ENCODE measurements at places on chromosomes 5 and 9.

- no peak for DNase-seq
These were observed 149.5 kb downstream of the C9orf50 start for GRCh38 chr9:129471201-129472019.

GRCh38 chr5:38923661-38924451, 78.0 kb downstream of the OSMR start:
- DNase-seq: no peak

GRCh38 chr5:50663636-50664035, 2.8 kb upstream of the PARP8 start:
- DNase-seq: no peak

DNA sequence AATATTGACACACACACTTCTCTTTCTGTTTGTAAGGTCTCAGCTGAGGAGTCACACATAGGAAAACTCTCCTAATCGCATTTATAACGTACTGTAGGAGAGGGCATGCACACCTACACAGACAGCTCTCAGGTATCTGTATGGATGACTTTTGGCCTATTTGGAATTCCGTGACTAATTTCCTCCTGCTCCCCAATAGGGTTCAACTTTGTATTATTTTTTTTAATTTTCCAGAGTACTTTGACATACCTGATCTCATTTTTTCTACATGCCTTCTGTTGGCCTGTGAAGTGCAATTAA, 195.9 kb downstream of the ARHGAP26 start:
- no peak for DNase-seq

DNA sequence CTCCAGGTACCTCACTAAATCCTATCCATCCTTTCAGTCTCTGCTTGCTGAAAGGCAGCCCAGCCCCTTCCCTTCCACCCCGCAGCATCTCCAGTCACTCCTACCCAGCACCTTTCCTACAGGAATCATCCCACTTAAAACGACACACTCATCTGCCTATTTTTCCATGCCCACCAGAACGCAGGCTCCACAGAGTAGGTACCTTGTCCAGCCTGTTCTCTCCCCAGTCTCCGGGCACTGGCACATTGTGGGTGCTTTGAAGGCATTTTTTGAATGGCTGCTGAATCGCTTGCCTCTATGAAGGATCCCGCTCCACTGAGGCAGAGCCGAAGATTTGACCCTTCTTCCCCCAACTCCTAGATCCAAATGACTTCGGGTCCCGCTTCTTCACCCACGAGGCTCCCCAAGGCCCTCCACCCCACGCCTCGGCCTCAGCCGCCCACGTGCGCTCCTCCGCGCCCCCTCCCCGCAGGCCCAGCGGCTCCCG, 15.6 kb downstream of the LHX6 start:
- no peak for DNase-seq
